Stimulated activated CD8-positive, alpha-beta memory T cell treated with anti-CD3 and anti-CD28 coated beads, Interleukin-4, amount 100 ng/mL, for 1 hour (primary cell): ENCODE measurements at places on chromosomes 1 and 21.

GRCh38 chr1:228003461-228004330 is 3.1 kb upstream of the WNT3A start:
- DNase-seq, result no peak

GRCh38 chr1:199854686-199855321 is 172.7 kb upstream of the NR5A2 start:
- no peak for DNase-seq

- DNase-seq, result no peak
Observed at GRCh38 chr1:89433421-89433820, 69.6 kb downstream of the GBP6 start.

DNA sequence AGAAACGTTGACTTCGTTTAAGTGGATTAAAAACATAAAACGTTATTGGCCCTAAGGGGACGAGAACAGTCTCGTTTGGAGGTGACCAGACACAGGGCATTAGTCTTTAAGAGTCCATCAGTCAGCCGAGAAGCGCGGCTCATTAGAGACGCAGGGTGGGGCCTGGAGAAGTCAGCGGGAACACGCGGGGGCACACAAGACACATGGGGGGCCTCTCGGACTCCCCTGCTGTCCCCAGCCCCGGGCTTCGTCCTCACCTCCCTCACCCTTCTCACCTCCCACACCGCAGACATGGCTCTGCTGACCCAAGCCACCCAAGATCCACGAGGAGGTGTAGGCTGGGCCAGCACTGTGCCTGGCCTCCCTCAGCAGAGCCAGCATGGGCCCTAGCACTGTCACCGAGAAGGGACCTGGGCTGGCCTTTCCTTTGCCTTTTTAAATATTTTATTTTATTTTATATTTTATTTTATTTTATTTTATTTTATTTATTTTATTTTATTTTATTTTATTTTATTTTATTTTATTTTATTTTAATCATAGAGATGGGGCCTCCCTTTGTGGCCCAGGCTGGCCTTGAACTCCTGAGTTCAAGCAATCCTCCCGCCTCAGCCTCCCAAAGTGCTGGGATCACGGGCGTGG is 48.9 kb downstream of the MORN1 start:
- no peak for DNase-seq

GRCh38 chr1:247180581-247180980 is 8.8 kb upstream of the ZNF124 start:
- no peak for DNase-seq

DNA sequence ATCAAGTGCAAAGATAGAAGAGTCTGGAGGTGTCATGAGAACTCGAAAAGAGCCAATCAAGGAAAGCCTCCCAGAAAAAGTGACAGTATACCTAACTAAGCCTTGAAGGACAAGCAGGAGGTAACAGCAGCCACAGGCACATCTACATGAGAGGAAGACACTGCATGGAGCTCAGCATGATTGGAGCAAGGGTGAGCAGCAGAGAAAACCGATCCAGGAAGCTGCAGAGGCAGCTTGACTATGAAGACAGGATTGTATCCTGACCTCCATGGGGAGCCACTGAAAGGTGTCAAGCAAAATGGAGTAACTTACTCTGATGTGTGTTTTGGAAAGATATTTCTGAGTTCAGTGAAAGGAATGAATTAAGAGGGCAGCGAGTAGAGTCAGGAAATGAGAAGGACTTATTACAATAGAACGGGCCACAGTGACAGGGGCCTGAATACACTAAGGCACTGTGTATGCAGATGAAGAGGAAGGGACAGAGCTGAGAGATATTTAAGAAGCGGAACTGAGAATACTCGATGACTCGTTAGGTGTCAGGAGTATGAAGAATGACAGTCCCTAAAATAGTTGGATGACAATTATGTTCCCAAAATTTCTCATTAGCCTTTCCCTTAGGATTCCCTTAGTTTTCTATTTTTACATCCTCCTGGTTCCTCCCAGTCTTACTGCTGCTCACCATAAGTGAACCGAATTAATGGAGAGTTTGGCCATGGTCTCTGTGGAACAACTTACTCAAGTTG is 139.3 kb upstream of the NFIA start:
- DNase-seq, result no peak

GRCh38 chr21:14711287-14711686 is 165.2 kb upstream of the SAMSN1 start:
- no peak for DNase-seq

DNA sequence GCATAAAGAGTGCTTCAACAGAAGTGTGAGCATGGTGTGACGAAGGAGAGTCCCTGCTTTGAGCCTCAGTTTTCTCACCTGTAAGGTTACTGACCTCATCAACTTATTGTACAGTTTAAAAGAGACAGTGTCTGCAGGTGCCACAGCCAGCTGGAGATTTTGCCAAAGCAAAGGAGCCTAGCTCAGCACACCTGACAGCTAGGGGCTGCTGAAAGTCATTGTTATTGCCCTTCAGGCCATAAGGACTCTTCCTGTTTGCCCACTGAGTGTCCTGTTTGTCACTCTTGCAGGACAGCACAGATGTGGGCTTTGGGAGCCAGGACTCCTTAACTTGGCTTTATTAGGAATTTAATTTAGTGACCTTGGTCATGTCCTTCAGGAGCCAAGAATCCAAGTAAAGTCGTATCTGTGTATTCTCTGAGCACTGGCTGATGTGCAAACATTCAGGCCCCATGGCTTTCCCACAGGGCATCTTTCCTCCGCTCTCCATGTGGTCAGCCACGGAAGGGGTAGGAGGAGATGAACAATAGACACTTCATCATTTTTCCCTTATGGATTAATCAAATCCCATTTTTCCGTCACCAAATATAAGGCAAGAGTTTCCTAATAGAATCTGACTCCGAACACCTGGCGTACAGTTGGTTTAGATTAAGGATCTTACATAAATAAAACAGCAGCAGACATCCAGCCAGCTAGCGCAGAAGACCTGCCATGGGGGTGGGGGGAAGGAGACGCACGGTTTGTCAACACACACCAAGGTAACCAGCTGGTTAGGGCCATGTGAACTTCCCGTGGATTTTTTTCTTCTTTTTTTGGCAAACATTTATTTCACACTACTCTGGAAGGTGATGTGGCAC is 43.1 kb upstream of the KANK4 start:
- no peak for DNase-seq

DNA sequence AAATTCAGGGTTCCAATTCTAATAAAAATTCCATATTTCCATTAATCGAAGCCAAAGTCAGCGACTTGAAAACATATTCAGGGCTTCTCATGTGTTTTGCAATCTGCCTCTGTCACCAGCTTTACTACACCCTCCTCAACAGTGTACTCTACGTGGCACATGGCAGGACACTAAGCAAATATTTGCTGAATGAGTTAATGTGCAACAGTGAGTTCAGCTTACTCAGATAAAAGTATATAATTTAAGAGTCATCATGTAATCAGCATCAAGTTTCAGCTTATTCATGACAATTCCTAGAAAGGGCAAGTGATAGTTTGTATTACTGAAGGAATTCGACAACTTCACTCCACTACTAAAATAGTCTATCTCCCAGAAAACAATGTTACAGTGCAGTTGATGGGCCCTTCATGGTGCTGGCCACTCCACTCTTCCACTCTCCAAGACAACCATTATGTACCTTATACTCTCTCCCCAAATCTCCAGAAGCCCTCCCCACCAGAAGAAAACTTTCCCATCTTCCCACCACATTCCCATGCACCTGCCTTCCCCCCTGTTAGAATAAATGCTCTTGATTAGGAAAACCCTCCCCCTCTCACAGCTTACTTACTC is 97.3 kb downstream of the TTLL7 start:
- no peak for DNase-seq

- DNase-seq, result peak; percentile 30
Observed at GRCh38 chr1:230972855-230973271, 5.8 kb downstream of the TTC13 start.

DNA sequence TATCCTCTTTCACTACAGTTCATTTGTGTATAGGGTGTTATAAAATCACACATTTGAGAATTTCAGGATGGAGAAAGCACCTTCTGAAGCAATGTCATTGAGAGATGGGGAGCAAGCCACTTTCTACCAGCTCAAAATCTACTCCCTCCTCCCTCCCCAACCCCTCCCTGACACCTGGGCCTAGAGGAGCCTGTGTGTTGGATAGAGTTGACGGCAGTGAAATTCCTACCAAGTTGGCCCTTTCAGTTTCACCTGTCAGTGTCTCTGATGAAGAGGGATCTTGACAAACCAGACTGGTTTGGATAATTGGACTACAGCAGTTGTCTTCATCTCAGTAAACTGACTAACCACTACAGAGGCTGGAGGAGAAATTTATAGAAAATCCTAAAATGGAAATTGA is 125.0 kb upstream of the HOOK1 start:
- no peak for DNase-seq

DNA sequence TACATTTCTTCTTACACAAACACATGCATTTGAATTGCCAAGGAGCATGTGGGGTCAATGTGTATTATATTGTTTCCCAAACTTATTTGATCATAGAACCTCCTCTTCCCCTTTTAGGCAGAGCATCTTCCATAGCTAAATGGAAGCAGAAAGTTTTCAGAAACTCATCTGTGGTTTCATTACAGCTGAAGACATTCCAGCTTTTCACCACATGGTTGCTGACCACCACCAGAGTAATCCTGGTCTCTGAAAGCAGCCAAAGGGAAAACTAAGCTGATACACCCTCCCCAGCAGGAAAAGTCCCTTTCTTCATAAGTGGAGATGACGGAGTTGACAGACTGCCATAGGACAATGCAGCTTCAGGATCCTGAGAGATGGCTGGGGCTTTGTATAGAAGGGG is 30.2 kb upstream of the OTUD3 start:
- no peak for DNase-seq

- no peak for DNase-seq
Observed at GRCh38 chr1:3355089-3355488, 99.4 kb upstream of the ARHGEF16 start.

DNA sequence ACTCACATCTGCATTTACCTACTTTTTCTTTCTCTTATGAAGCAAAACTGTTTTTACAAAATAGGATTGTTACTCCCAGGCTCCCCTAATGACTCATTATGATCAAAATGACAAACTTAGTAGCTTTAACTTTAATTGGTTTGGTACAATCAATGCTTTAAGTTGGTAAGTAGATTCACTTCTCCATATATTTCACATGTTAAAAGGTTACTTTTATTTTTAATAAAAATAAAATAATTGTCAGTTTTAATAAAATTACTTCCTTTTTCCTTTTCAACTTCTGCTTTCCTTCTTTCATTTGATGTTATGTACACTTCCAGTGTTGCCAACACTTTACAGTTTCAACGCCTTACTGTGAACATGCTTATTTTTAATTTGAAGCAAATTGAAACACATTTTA is 477.6 kb downstream of the SETD4 start:
- no peak for DNase-seq

DNA sequence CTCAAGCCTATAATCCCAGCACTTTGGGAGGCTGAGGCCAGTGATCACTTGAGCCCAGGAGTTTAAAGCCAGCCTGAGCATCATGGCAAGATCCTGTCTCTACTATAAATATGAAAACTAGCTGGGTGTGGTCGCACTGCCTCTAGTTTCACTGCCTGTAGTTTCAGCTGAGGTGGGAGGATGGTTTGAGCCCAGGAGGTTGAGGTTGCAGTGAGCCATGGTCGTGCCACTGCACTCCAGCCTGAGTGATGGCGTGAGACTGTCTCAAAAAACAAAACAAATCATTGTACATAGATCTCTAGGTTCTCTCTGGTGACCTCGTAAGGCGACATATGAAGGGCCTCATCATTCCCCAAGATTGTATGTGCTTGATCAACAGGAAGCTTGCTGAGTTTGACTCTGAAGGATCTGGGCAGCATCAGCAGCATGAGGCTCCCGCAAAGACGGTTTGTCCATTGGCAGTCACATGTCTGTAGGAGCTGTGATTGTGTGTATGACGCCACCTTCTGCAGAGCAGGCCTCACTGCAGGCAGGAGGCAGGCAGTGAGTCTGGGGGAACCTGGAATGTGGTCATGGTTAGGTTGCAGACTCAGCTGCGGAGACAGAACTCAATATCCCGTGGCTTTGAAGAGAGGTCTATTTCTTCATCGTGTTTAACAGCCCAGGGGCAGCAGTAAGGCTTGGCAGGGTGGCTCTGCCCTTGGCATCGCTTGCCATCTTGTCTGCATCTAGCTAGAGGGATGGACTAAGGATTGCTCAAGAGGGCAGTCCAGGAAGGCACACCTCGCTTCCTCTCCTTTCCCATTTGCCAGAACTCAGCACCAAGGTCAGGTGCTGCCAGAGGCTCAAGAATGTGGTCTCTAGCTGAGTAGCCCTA is 14.0 kb downstream of the ATP5PO start:
- no peak for DNase-seq

- DNase-seq, result no peak
Observed at GRCh38 chr21:33951276-33952178, 35.9 kb upstream of the ATP5PO start.

DNA sequence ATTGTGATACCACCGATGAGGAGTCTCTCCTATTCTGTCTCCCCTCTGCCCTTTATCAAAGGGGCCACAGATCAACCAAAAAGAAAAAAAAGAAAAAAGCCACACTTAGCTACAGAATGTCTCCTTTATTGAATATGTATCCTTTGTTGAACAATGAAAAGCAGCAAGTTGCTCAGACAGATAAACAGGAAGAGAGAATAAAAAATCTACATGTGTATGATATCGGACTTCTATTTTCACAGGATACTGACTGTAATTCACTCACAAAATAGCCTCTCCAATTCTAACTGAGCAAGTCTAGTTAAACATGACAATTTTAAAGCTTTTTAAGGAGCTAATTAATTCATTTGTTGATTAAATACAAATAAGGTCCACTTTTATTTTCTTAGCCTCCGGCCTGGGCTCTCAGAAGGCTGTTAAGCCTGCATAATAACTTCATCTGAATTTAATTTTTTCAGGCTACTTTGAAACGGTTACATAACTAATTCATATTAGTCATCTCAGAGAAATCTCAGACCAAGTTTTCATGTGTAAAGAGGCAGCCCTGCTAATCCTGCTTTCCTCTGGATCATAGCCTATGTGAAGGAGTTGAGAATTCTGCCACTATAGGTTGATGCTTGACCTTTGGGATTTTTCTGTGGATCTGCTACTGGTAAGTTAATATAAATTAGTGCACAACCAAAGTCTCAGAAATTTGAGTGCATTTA is 304.1 kb upstream of the NR5A2 start:
- DNase-seq, result no peak

GRCh38 chr21:15140321-15141019 is 75.7 kb upstream of the NRIP1 start:
- DNase-seq, result no peak

DNA sequence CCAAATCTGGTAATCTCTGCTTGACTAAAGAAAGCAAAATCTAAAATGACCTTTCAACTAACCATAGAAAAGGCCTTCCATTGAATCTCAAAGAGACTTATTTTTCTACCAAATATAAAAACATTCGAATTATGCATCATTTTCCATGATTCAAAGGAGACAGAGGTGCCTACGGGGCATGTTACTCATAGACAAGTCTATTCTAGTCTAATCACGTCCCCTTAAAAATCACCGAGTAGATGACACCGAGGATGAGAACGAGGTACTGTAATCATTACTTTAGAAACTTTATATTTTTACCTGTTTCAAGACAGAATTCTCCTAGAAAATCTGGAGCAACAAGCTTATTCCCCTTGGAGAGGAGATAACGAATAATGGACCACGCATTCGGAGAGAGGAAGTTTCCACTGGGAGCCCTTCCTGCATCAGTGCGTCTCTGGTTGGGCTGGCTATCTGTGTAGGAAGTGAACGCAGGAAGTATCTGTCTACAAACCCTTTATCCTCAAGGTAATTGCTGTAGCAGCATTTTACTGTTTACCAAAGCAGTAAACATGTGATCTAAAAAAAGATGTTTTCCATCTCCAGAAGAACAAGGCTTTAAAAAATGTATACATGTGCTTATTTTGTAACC is 9.5 kb downstream of the ERG start:
- no peak for DNase-seq
